ENCODE measurements at places on chromosomes 7 and 10. TPM values are rescaled to one million over a fixed set of nuclear protein-coding genes. Genes with fewer than 3 reads are reported as not detected.
A peak's percentile ranks its signal among the peaks of the same experiment; 100 is the strongest.

The MAGI2 gene
- total RNA-seq, result 3.9 TPM

The CYP3A7 gene
- total RNA-seq, result not detected

The NYAP1 gene
- 0.16 TPM for total RNA-seq

The TEX47 gene
- not detected for total RNA-seq

The CPA2 gene
- not detected for total RNA-seq

The CUX1 gene
- 97.4 TPM for total RNA-seq

The AS3MT gene
- 16.1 TPM for total RNA-seq

The VPS50 gene
- total RNA-seq, result 17.8 TPM

The CPA5 gene
- not detected for total RNA-seq

The EFCAB10 gene
- total RNA-seq, result not detected

The ADCK2 gene
- total RNA-seq, result 9.2 TPM

The DNAJC2 gene
- 11.9 TPM for total RNA-seq

DNA sequence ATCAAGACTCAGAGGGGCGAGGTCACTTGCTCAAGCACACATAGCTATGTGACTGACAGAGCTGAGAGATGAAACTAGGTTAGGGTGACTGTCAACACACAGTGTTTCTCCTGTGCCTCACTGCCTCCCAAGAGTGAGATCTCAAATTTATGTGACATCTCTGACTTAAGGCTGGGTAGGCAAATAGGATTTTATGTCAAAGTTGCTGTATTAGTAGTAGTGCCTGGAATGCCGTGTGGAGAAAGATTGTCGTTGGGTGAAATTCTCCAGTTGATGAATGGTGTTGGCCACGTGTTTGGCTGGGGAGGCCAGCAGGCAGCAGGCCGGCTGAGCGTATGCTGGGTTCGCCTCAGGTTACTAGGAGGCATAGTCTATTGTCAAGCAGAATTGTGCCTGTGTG, 148.3 kb upstream of the BMPER start:
- peak; percentile 42 for DNase-seq

DNA sequence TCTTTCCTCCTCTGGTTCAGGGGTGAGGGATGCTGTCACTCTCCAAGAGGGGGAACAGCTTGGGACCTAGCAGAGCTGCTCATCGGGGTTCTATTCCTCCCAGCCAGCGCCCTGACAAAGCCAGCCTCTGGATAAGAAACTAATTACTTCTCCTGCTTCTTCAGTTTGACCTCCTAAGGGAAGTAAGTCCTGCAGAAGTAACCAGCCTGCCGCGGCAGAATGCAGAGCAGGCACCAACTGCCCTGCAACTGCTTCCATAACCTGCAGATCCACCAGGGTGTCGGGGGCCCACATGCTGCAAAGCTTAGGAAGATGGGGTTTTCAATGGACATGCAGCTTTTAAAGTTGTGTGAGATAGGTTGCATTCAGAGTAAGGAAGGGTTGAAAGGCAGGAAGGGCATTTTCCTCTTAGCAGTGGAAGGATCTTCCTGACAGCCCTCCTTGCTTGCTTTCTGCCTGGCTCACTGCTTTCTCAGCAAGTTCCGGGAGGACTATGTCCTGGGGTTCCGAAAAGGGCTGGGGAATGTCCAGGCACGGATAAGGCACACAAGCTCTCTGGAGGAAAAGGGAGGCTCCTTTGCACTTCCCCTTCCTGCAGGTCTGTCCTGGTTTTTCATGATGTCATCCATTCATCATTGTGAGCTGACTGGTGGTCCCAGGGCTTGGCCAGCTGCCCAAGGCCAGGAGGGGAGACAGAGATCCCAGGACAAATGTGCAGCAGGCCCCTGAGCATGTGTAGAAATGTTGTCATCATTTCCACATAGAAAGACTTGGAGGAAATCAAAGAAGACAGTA, 24.3 kb upstream of the CALU start:
- DNase-seq, result no peak

GRCh38 chr10:28118985-28119628, 120.2 kb upstream of the ODAD2 start:
- no peak for DNase-seq

DNA sequence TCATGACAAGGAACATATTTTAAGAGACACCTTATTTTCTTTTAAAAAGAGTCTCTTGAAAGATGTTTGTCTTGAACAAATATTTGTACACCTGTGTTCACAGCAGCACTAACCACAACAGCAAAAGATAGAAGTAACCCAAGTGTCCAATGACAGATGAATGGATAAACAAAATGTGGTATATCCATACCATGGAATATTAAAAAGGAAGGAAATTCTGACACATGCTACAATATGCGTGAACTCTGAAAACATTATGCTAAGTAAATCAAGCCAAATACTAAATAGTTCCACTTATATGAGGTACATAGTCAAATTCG, 17.8 kb downstream of the SGMS1 start:
- no peak for DNase-seq

DNA sequence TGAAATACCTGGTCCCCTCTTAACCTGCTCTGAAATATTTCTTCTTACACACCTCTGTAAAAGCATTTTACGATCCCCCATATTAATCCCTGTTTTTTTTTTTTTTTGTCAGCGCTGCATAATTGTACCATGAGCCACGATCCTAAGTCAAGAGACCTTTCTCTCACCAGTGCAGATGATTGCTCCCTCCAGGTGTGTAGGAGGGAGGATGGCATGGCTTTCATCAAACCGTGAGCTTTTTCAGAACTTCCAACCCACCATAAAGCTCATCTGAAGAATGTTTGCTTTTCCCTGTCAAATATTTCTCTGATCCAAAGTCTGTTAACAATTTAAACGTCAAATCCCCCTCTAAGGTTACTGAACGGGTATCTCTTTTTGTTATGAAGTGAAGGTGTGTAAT, 28.2 kb upstream of the SEPHS1 start:
- no peak for DNase-seq

GRCh38 chr10:97743169-97743943, 6.4 kb downstream of the ZFYVE27 start:
- DNase-seq, result no peak

DNA sequence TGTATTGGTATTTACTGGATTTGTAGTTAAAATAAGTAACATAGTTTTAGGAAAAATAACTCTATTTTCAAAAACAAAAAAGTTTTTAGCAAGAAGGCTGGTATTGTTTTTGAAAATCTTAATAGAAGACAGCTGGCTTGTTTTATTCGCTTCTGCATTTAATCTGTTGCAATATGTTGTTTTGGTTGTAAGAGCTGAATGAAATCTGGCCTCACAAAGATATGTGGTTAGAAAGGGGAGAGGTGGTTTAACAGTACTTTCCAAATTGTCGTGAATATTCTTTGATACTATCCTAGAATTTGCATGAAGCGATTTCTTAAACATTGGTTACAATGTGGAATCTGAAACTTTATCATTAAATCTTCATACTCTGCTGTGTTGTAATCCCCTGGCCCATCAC, 355.9 kb upstream of the FZD8 start:
- DNase-seq, result no peak

GRCh38 chr10:17049195-17049594, 80.4 kb downstream of the CUBN start:
- no peak for DNase-seq

- DNase-seq, result no peak
These were observed 116.4 kb downstream of the TCERG1L start for GRCh38 chr10:131195116-131195515.

DNA sequence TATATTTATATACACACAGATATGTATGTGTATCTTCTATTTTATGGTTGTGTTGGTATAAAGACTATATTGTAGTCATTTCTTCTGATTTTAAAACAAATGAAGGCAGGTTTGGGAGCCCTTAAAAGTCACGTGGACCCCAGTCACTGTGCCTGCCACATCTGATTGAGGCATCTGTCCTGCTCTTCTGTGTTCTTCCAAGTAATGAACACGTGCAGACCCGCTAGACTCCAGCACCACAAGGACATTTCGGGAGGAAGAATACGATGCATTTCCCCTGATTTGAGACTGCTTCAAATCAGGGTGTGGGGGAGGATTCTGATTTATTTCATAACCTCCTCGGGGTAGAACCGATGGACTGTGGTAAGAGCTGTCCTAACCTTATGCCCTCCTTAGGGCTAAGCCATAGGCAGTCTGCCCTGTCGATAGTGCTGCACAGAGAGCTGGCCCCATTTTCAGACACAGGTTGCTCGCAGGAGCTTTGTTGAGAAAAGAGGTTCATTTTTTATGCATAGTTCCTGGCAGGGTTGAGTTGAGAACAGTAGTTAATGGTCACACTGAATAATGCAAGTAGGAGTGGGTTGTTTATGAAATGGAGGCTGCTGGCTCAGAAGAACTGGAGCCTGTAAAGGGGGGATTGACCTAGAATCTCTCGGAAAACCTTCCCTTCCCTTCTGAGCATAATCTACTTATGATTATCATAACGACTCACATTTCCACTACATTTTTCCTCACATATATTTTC, 55.0 kb upstream of the C10orf120 start:
- no peak for DNase-seq

- no peak for DNase-seq
These were observed 64.8 kb upstream of the VIPR2 start for GRCh38 chr7:159209429-159209828.

GRCh38 chr7:19853261-19853832, 79.9 kb upstream of the TMEM196 start:
- no peak for DNase-seq

GRCh38 chr7:73830681-73831583, at the start of gene CLDN4:
Gene CLDN4 (plus strand): TSS chr7:73830996. CDS start chr7:73831202, 206 bp downstream.
- DNase-seq, result no peak

- no peak for DNase-seq
These were observed 1336.0 kb downstream of the GATA3 start for GRCh38 chr10:9390516-9390915.

DNA sequence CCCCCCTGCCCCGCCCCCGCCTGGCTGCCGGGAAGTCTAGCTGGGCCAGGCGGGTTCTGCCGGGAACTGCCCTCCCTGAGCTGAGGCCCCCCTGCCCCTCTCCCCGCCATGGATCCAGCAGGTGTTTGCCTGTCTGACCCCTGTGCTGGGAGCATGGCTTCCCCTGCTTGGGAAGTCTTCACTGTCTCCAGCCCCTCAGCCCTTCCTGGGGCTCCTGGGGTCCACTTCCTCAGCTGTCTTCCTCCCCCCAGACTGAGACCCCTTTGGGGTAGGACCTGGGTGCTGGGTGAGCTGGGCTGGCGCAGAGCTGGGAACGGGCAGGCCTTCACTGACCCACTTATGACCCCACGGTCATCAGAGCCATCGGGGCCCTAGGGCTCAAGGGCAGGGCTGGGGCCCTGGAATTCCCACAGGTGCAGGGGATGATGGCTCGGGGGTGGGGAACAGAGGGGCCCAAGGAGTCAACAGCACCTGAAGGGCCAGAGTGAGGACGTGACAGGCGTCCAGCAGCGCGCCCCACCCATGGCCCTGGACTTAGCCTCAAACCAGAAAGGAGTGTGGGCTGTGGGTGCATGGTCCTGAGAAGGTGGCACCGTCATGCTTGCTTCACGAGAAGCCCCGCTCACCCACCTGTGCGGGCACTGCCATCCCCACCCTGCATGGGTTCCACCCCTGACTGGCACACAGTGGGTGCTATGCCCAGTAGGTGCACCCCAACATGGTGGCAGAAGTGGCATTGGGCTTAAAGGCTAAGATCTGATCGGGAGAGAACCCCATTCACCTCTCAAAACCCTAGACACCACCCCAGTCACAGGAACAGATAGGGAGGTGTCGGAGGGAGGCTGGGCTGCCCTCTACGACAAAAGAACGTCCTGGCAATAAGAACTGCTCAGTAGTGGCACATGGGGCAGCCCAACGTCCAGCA, 16.2 kb upstream of the TNRC18 start:
- DNase-seq, result no peak

GRCh38 chr7:6242561-6242960, 29.9 kb downstream of the CYTH3 start:
- no peak for DNase-seq

DNA sequence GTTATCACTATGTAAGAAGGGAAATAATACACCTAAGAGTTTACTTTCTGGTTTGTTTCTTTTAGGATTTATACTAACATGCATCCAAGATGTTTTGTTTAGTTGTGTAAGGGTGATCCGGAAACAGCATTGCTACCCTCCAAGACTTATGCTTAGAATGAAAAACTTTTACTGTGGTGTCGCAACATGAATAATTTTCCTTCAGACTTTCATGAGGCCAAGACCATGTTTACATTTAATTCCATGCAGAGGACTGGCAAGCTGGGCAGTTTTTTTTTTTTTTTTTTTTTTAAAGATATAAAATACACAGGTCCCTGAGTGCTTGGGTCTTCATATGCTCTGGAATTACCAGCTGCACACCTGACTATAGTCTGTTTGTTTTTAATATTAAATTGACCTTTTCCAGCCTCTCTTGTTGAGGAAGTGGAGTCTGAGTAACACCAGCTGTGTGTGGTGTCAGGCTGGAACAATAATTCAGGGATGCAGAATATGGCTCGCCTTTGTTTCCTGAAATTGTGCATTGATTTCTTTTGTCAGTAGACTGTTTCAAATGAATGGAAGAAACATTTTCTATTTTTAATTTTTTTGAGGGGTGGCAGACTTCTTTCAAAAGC, 81.7 kb downstream of the ST7 start:
- no peak for DNase-seq

DNA sequence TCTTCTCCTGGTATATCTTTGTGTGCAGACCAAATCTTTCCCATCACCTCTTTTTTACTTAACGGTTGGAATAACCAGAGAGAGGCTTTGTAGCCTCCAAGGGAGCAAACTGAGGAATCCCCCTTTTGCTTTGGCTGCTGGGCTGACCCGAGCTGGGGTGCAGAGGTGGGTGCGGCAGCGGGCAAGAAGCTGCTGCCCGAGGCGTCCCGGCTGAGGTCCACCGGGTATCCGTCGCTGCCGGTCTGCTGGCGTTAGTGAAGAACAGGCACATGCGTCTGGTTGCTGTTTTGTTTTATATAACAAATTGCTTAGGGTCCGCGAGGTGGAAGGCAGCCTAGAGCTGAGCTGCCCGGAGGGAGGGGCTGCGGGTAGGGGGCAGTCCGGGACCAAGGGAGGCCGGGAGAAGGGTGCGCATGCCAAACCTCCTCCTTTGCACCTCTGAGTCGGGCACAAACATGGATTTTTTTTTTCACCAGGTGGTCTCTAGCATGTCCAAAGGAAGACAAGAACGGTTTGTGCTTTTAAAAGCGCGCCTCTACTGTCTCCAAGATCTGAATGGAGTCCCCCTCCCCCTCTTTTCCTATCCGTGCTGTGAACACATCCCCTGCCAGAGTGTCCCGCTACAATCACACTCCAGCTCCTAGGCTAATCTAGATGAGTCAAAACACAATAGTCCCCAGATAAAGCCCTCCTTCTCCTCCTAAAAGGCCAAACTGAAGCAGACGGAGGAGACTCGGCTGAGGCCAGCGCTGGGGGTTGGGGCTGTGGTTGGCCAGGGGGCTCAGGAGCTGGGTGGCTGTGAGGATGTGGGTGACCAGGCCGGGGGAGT, 6.8 kb upstream of the GATA3 start:
- no peak for DNase-seq

GRCh38 chr10:3196958-3197347, 24.4 kb upstream of the PITRM1 start:
- DNase-seq, result no peak
